Foreskin keratinocyte (primary cell): ENCODE measurements at places on chromosomes 6 and 20.

DNA sequence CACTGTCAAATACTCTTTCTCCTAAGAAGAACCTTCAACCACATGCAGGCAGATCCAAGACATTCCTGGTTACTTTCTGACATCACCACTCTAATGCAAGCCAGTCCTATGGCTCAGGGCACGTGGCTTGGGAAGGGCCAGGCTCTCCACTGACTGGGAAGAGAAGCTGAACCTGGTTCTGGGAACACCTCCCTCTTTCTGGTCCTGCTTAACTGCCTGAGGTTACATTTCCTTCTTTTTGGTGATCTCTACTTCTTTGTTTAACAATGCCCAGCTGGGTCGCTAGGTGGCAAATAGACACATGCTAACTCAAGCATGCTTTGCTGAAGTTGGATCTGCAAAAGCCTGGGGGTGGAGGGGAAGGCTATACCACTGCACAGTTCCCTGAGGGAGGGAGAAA, 249.8 kb downstream of the GMDS start:
- DNase-seq: no peak

DNA sequence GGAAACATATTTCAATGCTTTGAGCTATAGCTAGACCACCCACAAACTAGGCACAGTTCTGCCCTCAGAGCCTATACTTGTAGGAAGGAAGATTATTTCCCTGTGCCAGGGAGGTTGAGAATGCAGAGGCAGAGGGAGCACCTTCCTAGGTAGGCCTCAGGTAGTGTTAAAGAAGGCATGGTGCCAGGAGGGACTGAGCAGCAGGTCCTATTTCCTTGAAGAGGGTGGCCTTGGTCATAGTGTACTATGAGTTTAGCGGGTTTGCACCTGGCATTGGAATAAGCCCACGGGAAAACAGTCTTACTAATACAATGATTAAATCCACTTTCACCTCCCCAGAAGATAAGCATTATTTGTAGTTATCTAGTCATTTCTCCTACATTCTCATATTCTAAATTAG, 375.4 kb downstream of the CDKAL1 start:
- DNase-seq: no peak

- no peak for DNase-seq
Measured at GRCh38 chr20:6595704-6596103, 171.8 kb upstream of the BMP2 start.

DNA sequence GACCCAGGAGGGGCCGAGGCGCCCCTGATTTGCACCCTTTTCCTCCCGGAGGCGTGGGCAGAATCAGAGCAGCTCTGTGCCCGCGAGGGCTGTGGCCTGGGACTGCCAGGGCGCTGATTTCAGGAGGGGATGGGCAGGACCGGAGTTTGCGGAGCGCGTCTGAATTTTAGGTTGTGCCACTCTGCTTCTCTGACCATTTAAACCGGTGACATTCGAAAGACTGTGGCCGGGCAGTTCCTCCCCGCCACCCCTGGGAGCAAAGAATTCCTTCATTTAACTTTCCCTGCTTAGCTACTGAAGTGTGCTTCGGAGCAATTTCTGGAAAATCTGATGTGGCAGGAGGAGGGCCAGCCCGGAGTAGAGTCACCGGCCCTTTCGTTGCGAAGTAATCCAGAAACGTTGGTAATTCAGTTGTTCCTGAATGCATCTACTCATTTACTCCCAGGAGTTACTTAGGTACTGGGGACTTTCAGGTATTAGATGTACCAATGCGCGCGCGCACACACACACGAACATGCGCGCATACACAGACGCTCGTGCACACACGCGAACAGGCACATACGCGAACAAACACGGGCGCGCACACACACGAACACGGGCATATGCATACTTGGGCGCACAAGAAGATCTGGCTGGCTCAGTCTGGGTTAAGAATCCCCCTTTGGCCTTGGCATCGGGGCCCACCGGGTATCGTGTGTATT, 568 bp downstream of the CCDC170 start:
- no peak for DNase-seq

DNA sequence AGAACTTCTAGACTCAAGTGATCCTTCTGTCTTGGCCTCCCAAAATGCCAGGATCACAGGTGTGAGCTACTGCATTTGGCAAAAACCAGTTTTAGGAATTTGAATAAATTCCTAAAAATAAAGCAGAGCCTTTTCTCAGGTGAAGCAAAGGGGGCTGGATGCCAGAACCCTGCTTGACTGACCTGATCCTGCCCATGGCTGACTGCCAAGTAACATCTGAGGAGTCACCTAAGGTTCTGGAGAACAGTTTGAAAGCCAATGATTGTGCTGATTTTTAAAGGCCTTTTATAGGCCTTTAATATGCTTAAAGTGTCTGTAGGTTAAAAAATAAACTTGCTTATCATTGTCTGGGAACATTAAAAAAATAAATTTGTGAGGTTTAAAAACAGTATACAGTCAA, 14.1 kb upstream of the ZSCAN12 start:
- no peak for DNase-seq

DNA sequence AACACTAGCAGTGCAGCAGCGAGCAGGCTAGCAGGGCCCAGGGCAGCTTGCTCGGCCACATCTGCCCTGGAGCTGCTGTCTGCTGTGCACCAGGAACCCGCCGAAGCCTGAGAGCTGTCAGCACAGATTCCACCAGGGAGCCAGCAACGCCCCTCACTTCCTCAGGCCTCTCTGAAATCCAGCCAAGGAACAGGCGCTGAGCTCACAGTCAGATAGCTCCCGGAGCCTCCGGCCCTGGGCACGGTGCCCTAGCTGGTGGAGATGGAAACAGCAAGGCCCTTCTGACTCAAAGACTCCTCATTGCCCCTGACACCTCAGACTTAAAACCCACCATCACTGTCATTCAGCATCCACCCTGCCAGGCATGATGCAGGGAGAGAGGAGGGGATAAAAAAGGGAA, 839.4 kb downstream of the MAFB start:
- peak; percentile 25 for DNase-seq
